Hippocampal formation (tissue), 2 donors: ENCODE measurements at places on chromosomes 7 and 10.

DNA sequence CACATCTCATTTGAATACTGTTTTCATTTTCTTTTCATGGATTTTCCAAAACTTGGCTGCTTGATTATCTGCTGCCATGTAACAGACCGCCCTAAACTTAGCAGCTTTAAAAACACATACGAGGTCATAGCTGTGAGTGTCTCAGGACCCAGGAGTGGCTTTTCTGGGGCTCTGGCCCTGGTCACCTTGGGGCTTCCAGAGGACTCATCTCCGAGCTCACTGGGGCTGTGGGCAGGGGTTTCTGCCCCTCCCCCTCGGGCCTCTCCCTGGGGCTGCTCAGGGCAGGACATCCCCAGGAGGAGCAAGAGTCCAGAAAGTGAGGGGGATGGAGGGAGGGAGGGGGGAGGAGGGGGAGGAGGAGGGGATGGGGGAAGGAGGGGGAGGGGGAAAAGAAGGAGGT, 77.0 kb downstream of the NKX6-2 start:
- no peak for DNase-seq

- no peak for DNase-seq
These were observed 180.5 kb upstream of the ASAH2 start for GRCh38 chr10:50431791-50432190.

DNA sequence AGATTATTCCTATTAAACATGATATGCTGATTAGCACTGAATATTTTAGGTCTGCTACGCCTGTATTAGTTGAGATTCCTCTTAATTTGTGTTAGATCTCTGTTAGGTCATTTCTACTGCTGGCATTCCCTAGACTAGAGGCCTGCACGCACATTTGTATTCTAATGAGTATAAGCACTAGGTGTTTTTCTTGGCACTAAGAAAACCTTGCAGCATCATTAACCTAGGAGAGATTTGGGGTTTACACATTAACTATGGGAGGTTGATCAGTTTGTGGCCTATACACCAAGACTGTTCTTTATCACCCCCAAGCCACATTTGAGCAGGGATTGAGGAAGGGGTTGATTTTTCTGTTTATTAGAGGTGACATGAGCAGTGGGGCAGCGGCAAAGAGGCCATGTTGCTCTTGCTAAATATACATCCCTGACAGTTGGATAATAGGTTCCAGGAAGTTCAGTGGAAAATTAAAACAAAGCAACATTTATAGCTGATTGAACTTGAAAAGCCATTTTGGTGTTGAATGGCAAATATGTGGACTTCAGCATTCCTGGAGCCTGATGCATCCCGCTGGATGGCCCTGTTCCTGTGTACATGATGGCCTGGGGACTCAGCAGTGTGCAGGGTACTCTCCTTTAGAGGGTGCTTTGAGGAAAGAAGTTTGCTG, 65.2 kb downstream of the GBF1 start:
- DNase-seq, result no peak

DNA sequence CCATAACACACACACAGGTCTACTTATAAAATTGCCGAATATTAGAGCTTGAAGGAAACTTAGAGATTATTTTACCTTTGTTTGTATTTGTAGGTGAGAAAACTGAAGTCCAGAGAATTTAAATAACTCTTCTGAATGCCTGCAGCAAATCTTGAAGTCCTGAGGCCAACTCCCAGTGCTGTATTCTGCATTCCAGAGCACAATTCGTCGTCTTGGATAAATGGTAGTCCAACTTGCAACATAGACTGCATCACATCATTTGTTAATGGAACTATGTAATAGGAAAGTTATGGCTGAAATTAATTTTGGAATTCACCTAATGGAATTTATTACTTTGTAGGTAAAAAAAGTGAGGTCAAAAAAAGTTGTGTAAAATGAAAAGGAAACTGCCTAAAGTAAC, 37.3 kb upstream of the SEMA3D start:
- DNase-seq, result no peak

DNA sequence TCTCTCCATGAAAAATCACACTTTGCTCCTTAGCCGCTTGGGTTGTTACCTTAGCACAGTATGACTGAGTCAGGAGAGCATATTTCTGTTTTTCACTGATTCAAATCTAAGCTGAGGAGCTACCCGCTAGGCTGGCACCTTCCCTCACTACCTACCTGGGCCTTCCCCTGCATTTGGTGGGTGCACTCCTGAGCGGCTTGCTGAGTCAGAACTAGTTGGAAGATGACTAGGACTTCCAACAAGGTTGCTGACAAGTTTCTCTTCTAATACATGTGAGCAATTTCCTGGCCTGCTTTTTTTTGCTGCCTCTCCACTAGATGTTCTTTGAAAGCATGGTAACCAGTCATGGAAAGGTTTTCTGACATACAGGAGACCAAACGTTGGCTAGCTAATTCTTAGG, 43.8 kb upstream of the SEC61G start:
- DNase-seq, result no peak

- no peak for DNase-seq
These were observed 61.4 kb upstream of the HDAC9 start for GRCh38 chr7:18434171-18434570.

DNA sequence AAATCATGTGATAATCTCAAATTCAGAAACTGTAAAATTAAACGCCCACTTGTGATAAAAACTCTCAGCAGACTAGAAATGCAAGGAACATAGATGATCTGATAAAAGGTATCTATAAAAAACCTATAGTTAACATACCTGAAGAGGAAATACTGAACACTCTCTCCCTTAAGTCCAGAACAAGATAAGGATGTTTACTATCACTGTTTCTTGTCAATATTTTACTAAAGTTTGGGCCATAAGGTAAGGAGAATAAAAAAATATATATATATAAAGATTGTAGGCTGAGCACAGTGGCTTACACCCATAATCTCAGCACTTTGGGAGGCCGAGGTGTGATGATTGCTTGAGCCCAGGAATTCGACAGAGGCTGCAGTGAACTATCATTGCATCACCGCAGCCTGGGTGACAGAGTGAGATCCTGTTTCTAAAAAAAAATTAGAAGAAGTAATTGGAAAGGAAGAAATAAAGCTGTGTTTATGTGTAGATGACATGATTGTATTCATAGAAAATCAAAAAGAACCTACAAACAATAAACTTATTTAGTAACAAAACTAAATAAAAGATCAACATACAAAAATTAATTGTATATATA, 28.4 kb downstream of the MPLKIP start:
- no peak for DNase-seq

GRCh38 chr7:31892099-31892829, 177.9 kb downstream of the PDE1C start:
- no peak for DNase-seq

DNA sequence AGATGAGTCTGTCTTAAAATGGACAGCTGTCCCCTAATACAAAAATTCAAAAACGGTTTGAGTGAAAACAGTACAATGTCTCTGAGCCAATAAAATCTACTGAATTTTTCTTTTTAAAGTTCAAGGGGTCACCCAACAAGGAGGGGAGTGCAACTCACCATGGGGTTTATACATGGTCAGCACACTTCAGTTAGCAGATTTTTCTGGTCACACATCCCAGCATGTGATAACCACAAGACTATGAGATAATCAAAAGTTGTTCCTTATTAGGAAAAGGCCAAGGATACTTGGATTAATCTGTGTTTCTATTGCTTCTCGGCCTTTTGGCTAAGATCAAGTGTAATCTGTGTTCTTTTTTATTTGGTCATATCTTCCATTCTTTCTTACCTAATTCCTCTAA, 31.6 kb downstream of the ABCB5 start:
- no peak for DNase-seq

DNA sequence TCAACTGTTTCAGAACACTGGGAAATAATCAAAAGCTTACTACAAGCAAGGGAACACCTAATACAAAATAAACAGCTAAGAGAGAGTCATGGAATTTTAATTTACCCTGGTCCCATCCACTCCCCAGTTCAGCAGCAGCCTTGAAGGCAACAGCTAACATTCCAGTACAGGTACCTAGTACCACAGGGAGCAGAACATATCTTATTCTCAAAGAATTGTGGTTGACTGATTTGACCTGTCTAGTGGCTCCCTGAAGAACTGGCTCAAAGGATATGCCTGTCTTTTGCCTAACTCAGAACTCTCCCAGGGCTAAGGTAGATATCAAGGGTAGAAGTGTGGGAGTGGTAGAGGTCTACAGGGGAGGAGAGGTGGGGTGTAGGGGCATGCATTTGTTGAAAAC, 32.3 kb downstream of the SMURF1 start:
- DNase-seq, result no peak
